Lower lobe of right lung (tissue), 2 donors: ENCODE measurements at places on chromosomes 7 and 10.
A peak's percentile ranks its signal among the peaks of the same experiment; 100 is the strongest.

DNA sequence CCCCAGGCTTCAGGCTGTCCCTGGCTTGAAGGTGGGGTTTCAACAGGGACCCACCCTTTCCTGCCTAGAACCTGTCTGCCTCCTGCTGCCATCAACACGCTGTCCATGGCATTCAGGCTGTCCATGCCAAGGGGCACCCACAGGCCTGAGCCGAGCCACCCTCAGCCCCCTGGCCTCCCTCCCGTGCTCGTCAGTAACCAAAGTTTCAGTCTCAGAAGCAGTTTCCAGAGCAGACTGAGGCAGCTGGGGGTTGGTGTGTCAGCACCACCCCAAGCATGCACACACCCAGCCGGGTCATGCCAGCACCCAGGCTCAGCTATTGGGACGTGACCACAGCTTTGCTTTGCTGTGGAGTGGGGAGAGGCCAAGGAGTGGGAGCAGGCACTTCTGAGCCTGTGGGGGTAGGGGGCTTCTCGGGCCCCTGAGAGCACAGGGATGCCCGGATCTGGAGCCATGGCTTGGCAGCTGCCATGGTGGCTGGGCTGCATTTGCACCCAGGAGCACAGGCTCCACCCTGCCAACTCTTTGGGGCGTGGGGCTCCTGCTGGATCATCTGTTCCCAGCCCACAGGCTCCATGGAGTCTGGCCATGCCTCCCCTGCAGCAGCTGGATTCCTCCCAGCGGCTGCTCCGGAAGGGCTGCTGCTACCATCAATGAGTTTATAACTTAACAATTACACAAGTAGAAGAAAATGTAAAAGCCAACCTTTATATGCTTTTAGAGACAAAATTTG, 314.5 kb upstream of the SEMA3C start:
- DNase-seq, result no peak

DNA sequence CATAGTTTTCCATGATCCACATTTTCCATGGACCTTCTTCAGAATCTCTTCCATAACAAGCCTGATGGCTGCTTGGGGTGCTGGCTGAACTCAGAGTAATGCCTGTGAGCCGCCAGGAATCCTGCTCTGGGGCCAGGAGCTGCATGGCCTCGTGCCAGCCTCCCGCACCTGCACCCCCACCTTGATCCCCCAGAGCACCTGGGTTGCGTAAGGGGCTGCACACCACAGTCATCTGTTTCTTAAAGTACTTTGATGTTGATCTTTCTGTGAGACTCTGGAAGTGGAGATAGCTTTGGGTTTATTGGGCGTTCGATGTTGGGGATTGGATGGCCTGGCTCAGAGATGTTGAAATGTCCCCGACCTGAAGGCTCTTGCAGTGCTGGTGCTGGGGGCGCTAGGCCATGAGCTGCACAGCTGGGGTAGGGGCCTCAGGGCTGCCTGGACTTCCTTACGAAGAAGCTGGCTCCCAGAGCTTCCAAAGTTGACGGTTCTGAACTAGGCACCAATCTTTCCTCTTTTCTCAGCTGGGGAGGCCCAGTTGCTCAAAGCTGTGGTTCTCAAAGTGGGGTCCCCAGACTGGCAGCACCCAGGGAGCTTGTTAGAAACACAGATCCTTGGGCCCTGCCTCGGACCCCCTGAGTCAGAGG, 534.0 kb downstream of the DNAJB6 start:
- DNase-seq, result no peak

DNA sequence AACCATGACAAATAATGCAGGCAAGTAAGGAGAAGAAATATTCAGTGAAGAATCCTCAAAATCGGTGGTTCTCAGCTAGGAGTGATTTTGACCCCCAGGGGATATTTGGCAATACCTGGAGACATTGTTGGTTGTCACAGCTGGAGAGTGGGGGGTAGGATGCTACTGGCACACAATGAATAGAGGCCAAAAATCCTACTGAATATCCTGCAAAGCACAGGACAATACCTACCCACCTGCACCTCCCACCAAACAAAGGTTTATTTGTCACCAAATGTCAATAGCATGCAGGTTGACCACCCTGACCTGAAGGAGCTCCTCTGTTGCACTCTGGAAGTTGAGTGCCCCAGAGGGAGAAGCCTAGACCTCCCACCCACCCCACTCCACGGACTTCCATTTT, 1028.6 kb downstream of the CNTNAP2 start:
- DNase-seq, result no peak

DNA sequence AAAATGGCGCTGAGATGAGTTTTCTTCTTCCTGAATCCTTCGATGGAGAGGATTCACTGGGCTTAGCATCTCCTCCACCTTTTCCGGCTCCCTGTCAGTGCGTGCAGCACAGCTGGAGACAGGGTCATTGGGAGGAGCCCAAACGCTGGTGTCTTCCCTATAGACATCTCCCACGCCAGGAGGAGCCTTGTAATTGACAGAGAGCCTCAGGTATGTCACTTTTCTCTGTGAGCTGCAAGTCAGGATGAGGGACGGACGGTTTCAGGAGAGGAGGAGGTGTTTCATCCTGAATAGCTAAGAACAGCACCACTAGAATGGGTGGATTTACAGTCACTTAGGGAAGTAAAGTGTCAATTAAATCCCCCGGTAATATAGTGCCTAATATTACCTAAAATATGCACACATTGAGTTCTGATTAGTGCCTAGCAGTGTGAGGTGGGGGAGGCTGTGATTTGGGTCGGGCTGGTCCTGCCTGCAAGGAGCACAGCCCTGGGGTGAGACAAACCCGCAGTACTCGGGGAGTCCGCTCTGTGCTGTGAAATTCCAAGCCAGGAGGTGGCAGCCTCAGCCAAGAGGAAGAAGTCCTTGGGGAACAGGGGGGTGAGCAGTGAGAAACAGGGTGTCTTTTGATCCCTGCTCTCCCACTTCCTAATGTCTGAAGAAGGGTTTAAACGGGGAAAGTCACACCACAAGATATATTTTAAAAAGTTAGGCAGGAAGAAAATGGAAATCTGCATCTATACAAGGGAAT, 28.2 kb downstream of the IL15RA start:
- DNase-seq, result peak; percentile 66

DNA sequence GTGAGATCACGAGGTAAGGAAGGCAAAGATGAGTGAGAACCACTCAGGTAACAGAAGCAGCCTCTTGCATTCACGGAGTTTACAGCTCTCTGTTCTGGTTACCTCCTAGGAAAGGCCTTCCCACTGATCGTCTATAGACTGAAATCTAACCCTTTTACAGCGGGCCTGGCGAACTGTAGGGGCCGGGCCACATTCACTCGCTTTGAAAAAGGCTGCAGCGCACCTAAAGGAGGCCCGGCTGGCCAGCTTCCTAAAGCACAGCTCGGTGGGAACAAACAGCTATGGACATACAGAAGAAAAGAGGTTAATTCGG, 565 bp downstream of the ATP5MK start:
- no peak for DNase-seq

DNA sequence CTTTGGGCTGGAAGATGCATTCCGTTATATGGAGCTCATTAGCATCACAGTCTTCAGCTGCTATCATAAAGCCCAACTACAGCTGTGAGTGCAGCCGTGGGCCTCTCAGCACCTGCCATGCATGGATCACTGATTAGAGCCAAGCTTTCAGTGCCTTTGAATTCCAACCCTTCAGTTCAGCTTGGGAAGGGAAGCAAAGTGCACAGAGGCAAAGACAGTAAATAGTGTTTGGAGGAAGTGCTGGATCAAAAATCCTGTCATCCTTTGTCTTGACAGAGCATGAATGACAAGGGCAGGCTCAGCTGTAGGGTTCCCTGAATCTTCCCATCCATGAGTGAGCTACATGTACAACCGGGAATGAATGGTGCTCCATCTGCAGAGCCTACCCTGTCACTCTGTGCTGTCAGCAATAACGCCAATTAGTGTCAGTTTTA, 153.7 kb downstream of the DNAJB9 start:
- DNase-seq, result no peak

DNA sequence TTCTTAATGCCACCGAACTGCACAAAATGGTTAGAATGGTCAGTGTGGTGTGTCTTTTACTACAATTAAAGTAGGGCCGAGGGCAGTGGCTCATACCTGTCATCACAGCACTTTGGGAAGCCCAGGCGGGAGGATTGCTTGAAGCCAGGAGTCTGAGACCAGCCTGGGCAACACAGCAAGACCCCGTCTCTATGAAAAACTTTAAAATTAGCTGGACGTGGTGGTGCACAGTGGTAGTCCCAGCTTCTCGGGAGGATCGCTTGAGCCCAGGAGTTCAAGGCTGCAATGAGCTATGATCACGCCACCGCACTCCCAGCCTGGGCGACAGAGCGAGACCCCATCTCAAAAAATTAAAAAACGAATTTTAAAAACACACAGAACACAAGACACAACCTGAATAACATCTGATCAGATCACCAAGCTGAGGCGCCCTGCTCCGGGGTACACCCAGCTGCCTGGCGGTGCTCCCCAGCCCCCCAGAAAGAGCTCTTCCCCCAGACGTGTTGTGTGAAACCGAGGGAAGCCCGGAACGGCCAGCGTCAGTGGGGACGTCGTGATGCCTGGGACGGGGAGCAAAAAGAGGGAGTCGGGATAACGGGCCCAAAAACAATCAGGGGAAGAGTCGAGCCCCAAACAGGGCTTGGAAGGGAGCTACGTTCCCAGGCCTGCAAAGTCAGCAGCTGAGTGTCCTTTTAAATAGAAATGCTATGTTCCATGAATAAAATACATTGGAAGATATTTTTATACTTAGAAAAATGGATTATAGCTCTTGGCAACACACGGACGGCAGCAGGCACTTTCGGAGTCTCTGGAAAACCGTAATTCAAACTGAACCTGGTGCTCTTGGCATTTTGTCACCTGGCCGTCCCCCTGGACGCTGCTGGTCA, 80.7 kb upstream of the PDGFA start:
- no peak for DNase-seq

DNA sequence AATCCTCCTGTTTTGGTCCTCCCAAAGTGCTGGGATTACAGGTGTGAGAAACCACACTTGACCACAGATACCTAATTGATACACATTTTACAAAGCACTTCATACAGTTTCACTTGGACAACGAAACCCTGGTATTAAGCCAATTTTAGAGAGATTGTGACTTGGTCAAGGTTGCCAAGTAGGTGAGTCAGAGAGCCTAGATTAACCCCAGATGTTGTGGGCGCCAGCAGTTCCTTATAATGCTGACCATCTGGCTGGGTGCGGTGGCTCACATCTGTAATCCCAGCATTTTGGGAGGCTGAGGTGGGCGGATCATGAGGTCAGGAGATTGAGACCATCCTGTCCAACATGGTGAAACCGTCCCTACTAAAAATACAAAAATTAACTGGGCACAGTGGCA, 4.9 kb upstream of the PHKG1 start:
- DNase-seq, result no peak

DNA sequence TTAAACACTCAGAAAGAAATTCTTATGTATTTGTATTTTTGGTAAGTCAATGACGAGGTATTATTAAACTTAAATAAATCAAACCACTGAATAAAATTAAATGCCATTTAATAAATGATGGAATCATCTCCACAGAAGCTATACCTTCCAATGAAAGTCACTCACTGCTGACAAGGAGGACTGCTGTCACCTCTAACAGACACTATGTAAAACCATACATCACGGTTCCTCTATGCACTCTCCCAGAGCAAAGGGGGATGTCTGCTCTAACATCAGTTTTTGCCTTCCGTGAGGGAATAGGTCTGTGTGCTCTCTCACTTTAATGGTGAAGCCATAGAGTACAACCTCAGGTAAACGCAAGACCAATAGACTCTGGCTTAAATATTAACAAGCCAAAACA, 99.7 kb upstream of the DDC start:
- DNase-seq, result no peak

DNA sequence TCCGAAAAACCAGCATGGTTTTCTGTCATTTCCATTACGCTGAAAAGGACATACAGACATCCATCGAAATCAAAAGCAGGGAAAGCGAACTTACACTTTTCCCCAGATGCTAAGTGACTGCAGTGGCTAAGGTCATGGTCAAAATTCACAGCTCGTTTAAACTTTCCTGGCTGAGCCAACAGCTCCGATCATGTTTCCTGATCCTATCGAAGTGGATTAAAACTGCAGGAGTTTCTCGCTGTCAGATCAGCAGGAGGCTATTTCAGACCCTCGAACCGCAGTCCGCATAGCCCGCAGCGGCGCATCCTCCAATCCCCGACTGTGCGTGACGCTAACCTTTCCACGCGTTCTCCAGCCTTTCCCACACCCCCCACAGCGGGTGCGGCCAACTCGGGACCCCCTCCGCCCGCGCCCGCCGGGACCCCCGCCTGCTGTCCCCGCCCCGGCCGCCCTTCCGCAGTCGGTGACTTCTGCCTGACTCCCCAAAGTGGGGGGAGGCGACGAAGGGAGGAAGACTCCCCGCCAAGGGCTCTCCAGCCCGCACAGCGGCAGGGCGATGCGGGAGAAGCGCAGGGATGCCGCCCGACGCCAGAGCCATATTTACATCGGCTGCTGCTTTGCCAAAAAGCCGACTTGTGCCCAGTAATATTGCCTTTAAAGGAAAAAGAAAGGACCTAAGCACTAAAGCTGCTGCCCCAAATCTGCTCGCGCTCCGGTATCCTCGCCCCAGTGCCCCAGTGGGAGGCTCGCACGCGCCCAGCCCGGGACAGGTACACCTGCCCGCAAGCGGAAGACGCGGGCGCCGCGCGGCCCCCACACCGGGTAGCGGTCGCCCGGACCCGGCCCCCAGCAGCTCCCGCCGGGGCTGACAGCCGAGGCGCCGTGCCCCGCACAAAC, 1.2 kb downstream of the PIP4K2A start:
- DNase-seq, result peak; percentile 65

DNA sequence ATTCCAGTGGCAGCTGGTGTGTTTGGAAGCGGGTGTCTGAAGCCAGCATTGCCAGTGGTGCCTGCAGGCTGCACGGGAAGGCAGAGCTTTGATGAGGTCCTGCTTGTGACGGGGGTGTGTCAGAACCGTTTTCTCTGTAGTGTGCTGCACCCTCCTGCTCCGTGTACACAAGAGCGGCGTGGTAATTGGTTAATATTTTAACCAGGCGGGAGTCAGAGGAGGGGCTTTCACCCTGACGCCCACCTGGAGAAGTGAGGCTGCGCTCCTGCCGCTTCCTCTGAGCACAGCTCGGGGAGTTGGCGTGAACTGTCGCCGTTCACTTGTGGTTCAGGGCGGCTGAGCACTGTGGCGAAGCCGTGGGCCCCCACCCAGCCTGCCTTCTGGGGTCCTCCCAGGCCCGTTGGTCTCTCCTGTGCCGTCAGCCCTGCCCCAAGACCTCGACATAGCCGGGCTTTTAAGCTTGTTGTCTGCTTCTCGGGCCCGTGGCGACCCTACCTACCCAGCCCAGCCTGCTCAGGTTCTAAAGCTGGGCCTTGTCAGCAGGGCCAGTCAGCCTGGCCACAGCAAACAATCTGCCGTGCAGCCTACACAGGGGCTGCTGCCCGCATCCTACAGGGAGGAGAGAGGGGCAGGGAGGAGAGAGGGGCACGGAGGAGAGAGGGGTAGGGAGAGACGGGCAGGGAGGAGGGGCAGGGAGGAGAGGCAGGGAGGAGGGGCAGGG, 11.6 kb downstream of the NKX6-2 start:
- DNase-seq, result no peak

DNA sequence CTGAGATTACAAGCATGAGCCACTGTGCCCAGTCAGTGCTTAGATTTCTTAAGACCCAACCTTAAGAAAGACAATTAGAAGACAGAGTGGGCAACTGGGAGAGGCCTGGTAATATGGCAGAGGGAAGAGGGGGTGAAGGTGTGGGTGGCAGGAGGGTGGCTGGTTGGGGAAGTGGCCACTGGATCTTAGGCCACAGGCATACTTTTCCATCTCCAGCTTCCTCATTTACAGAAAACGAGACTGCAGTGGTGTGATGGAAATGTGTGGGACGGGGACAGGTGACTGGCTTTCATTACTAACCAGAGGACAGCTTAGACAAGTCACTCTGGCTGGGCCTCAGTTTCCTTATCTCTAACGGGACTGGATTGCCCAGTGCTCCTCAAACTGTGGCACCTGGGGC, 1.0 kb upstream of the FFAR4 start:
- peak; percentile 63 for DNase-seq
